Gastrocnemius medialis (tissue), 4 donors: ENCODE measurements at places on chromosomes 2 and 18. TPM values are rescaled to one million over a fixed set of nuclear protein-coding genes. Genes with fewer than 3 reads are reported as not detected.

SERPINB11 gene
- not detected for total RNA-seq

GRCh38 chr2:46875226-46875899 is 40.2 kb downstream of the MCFD2 start:
- DNase-seq = no peak

DNA sequence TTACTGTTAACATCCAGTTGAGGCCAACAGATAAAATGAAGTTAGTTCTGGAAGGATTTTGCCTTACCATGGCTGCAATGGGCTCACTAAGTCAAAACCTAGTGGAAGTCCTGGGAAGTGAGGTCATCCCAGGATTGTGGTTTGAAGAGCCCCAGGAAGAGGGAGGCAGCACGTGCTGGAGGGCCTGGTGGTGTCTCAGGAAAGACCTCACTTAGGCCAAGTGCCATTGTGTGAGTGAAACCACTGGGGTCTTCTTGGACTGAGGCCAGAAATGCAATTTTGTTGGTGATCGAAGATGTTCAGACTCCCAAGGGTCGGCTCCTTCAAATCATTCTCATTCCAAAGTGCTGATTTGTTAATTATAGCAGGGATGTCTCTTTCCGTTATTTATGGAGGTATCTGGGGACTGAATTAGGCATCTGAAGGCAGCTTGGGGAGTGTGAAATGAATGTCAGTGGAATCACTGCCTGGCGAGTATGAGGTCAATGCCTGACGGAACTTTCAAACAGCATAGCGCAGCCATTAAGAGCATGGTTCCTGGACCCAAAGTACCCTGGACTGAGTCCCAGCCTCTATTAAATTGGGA is 60.0 kb downstream of the IL1R2 start:
- DNase-seq = peak; percentile 37

- DNase-seq = no peak
Observed at GRCh38 chr2:82234283-82234874, 1929.8 kb upstream of the LRRTM1 start.

GRCh38 chr18:57959278-57959677 is 84.7 kb upstream of the NEDD4L start:
- DNase-seq = no peak

RAB6D gene
- not detected for total RNA-seq

- no peak for DNase-seq
Observed at GRCh38 chr2:118988706-118989105, 46.7 kb downstream of the MARCO start.
